Foreskin fibroblast (primary cell): ENCODE measurements at places on chromosomes 5 and 9.

DNA sequence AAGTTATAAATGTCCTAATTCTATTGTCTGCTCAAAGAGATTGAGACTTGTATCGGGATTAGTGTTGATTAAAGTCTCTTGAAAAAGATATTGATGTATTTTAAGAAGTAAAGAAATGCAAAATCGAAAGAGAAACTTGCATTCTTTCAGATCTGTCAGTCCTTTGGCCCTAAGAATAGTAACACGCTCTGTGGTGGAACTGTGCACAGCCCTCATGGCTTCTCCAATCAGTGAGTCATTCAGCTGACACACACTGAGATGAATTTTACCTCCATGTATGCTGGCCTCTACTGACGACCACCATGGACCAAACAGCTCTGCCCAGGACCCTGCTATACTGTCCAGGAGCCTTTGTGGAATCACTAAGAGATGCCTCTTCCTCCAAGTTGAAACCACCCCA is 232.4 kb downstream of the ESM1 start:
- peak; percentile 52 for DNase-seq

- DNase-seq = peak; percentile 91
These were observed 660.8 kb downstream of the TLE1 start for GRCh38 chr9:81028504-81028903.

- DNase-seq = peak; percentile 8
These were observed 108.9 kb downstream of the PAM start for GRCh38 chr5:102863764-102864560.

DNA sequence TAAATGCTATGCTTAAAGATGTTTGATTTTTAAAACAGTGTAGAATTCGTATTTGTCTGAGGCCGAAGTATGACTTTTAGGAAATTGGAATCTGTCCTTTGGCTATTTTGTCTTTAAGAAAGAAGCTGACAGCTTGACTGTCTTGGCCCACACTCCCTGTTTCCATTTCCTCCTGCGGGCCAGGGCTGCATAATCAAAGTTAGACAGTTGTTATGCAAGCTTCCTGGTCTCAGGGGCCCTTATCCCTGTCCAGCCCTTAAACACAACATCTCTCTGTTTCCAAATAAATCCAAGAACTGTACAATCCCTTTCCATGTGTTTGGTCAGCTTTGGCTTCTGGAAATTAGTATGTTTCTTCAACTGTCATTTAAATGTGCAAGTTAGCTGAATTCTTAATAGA is 54.6 kb upstream of the ECM2 start:
- DNase-seq = no peak

DNA sequence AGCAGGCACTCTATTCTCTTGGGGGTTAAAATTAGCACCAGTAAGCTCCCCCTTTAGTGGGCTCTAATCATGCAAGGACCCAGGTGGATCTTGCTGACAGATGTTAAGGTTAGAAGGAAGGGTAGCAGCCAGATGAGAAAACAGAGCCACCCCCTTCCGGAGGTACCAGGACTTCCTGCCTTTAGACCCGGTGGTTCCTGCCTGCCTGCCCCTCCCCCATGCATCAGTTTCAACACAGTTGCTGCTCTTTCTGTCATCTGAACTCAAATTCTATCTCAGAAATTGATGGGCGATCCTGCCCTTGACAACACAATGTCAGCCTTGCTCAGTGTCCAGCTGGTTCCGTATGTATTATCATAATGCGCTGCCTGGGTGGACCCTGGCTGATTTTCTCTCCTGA is 287.3 kb downstream of the EBF1 start:
- DNase-seq = no peak

GRCh38 chr5:146345578-146346366 is 7.1 kb downstream of the POU4F3 start:
- DNase-seq = peak; percentile 8

- no peak for DNase-seq
These were observed 72.8 kb downstream of the APBA1 start for GRCh38 chr9:69599232-69599971.

- no peak for DNase-seq
These were observed 82.4 kb downstream of the ARHGAP26 start for GRCh38 chr5:142852416-142853198.

- DNase-seq = no peak
These were observed 518 bp downstream of the UBE2B start for GRCh38 chr5:134371834-134372340.

- no peak for DNase-seq
These were observed 368.8 kb downstream of the GLIS3 start for GRCh38 chr9:3931058-3931457.

GRCh38 chr5:35066260-35066795 is 18.6 kb upstream of the AGXT2 start:
- no peak for DNase-seq

- DNase-seq = no peak
These were observed 2030.6 kb upstream of the NUDT12 start for GRCh38 chr5:105593011-105593760.

DNA sequence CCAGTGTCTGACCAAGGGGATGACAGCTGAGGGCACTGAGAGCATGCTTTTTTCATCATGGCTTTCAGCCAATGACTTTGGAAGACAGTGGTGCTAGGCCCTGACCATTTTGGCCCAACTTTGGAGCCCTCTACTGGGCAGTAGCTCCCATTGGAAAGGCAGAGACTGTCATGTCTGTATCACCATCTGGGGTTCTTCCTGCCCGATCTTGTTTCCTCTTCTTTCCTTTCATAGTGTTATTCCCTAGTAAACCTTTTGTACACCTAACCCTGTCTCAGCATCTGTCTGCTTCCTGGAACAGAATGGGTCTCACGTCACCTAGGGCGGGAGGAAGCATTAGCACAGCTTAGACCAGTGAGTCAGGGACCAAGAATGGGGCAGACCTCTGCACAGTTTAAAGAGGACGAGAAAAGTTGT is 97.4 kb upstream of the MAST4 start:
- DNase-seq = no peak

DNA sequence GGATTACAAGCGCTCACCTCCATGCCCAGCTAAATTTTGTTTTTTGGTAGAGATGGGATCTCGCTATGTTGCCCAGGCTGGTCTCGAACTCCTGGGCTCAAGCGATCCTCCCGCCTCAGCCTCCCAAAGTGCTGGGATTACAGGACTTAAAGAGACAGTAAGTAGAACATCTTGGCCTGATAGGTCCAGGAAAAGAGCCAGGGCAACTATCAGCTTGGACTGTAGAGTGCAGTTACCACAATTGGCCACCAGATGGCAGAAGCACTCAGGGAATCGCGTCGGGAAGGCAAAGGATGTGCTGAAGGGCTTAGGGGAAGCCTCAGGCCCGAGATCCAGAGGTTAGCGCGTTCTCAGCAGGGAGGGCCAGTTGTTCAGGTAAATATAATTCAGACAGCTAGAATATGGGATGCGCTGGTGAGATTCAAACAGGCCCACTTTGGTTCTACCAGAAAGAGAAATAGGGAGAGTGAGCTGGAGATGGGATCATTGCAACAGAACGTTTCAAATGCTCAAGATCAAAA is 21.5 kb downstream of the C9orf57 start:
- DNase-seq = peak; percentile 89

- no peak for DNase-seq
These were observed 49.2 kb downstream of the XRCC4 start for GRCh38 chr5:83126501-83126900.
